LoVo (cell line): ENCODE measurements at places on chromosomes 1 and 21.

- no peak for DNase-seq
Observed at GRCh38 chr1:173098117-173098516, 47.4 kb upstream of the TNFSF18 start.

GRCh38 chr1:106995970-106996369 is 60.5 kb upstream of the PRMT6 start:
- DNase-seq: no peak

GRCh38 chr1:45246760-45247159 is 40.4 kb upstream of the ZSWIM5 start:
- DNase-seq: peak; percentile 71

DNA sequence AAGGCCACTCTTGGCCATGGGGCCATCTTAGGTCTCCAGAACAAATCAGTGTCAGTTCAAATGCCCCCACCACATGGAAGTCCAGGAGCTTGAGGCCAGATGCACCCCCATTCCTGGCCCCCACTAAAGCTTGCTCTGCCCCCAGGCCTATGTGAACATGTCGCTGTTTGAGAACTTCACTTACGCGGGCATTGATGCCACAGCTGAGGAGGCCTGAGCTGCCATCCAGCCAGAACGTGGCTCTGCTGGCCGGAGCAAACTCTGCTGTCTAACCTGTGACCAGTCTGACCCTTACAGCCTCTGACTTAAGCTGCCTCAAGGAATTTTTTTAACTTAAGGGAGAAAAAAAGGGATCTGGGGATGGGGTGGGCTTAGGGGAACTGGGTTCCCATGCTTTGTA is 15.1 kb upstream of the MPL start:
- DNase-seq: no peak

DNA sequence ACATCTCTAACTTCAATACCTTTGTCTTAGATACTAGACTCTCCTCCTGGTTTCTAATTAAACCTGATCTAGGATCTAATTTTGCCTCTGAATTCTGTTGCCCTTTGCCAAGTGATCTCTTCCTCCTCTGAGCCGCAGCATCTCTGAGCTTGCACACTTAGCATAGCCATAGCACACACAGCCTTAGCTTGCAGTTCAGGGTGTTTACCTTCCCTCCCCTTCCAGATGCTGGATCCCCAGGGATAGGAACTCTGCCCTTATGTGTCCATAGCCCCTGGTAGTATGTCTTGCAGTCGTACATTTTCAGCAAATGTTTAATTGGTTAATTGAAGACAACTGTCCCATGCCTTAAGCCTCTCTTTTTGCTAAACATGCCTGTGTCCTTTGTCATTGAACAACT is 30.3 kb downstream of the SELL start:
- DNase-seq: no peak

DNA sequence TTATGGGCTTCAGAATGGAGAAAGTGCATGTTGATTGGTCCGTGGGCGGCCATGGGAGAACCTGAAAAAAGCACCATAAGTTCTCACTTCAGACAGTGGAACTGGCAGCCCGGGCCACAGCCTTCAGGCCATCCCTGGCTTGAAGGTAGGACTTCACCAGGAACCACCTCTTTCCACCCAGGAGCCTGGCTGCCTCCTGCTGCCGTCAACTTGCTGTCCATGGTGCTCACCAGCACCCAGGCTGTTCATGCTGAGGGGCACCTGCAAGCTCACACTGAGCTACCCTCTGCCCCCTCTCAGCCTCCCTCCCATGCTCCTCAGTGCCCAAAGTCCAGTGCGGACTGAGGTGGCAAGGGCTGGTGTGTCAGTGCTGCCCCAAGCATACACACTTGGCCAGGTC is 12.9 kb upstream of the FNBP1L start:
- DNase-seq: no peak

DNA sequence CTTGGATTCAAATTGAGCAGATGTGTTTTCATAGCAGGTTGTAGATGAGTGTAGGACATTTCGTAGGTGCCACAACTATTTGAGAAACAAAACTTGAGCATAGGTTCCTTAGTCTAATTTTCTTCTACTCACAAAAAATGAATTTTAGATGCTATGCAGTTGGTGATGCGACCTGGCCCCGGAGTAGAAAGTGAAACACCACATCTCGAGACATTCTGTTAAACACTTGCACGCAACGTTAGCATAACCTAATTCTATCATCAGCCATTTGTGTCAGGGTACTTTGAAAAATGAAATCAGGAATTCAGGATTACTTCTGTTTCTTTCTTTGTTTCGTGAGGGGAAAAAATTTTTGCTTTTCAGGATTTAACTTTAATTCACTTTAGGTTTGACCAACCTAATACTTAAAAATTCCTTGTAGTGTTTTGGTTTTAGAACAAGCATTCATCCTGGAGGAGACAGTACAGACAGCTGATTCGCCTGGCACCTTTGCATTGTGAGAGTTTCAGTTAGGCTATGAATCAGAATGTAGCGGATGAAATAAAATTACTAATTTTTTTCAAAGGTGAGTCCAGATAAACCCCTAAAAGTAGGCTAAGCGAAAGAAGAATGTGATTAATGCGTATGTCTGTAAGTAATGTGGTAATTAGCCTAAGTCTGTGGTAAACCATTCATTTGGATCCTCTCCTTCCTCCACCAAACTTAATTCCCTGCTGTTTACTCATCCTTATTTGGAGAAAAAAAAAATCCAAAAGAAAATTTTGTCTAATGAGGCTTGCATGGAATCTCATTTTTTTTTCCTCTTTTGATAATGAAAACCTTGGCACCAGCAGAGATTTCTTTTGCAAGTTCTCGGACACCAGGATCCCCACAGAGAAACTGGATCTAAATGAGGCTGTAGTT is 44.9 kb downstream of the MAP3K21 start:
- no peak for DNase-seq

DNA sequence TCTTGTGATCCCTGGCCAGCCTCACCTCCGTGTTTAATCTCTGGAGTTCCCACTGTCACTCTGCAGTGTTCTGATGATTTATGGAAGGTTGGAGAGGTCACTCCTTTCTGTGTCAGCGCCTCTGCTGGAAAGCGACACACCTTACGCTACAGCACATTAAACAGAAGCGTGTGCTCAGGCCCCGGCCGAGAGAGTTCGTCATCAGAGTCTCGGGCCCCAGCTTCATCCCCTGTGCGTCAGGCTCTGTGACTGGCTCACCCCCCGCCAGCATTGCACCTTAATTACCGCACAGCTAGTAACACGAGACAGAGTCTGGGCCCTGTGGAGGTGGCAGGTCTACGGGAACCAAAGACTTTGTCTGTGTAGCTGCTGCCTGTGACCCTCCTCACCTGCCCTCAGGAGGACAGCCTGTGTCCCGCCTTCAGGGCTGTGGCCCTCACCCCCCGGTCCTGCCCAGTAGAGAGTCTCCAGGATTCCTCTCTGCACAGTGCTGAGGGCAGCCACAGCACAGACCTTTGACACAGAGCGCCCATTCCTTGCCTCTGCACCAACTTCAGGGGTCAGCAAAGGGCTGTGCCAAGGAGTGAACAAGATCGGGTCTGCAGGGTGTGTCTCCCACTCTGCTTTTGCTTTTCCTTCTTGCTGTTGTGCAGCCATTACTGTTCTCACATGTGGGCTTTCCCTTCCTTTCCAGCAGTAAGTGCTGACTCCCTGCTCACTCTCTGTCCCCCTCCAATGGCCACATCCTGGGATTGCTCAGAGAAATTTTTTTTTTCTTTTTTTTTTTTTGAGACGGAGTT is 157.6 kb downstream of the PGBD5 start:
- DNase-seq: peak; percentile 20

DNA sequence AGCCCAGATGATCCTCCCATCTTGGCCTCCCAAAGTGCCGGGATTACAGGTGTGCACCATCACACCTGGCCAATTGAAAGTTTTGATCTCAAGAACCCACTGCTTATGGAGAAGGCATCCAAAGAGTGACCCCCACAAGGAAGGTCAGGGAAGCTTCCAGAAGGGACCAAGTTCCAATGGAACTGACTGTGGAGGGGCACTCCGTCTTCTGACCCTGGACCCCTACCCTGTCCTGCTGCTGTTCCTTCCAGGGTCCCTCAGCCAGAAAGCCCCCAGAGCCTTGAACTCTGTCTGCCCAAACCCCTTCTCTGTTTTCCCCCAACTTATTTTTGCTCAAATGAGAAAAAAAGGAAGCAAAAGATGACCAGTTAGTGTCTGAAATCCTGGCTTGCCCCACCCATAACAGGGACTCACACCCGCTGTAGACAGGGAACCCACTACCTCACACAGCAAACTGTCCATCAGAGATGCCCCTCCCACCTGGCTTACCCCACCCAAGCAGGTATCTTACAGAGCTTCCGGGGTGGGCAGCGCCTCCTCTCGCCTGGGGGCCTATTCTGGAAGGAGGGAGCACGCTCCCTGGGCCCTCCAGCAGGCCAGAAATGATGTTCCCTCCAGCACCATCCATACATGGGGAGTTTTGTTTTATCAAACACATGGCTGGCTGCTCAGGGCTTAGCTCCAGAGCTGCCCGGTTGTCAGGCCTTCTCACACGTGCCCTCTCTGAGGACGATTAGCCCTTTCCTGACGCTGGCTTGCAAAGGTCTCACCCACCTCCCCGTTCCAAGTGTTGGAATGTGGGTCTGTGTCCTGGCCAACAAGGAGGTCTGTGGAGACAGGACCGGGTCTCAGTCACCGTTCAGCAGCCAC is 3.1 kb upstream of the WNT3A start:
- no peak for DNase-seq

GRCh38 chr1:59285691-59286090 is 11.2 kb upstream of the FGGY start:
- DNase-seq: no peak

- DNase-seq: no peak
Observed at GRCh38 chr1:201230676-201231075, 40.1 kb downstream of the IGFN1 start.

GRCh38 chr1:35674111-35674510 is 32.8 kb upstream of the PSMB2 start:
- DNase-seq: no peak

DNA sequence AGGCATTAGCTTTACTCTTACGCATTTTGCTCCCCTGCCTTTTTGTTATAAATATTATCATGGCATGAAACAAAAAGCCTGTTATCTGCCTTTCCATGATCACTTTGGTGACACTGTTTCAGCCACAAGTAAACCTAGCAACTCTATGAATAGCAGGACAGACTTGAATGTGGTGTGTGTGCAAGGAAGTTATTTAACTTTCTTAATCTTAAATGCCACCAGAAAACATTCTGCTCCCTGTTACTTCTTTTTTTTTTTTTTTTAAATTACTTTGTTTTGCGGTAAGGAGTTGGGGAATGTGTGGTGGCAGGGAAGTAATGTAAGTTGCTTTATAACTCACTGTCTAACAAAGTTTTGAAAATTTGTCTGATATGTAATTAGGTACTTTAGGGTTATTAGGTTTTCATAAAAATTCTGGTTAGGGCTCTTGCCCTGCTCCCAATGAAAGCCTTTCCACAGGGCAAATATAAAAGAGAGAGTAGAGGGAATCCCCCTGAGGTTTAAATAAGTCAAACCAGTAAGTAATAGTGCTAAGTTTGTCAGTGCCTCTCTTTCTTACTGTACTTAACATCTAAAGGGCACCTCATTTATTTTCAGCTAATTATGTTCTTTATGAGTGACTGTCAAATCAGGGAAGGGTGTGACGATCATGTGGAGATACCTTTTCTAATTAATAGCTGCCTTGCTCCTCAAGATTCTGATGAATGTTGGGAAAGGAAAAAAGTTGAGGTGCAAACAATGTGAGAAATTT is 39.5 kb downstream of the RASAL2 start:
- DNase-seq: no peak

DNA sequence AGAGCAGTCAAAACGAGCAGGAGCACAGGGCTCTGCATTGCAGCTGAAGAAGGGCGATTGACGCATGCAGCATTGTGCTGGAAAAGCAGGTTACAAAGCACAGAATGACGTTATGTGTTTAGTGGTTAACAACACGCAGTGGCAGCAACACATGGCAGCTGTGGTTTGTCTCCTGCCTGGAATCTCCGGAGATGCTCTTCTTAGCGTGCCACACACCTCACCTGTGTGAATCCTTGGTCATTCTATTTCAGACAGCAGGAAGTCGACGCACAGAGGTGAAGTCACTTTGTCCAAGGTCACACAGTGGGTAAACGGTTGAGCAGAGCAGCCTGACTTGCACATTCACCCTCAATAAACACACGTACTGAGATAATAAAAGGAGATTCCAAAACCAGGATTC is 14.7 kb downstream of the OBSCN start:
- DNase-seq: no peak

DNA sequence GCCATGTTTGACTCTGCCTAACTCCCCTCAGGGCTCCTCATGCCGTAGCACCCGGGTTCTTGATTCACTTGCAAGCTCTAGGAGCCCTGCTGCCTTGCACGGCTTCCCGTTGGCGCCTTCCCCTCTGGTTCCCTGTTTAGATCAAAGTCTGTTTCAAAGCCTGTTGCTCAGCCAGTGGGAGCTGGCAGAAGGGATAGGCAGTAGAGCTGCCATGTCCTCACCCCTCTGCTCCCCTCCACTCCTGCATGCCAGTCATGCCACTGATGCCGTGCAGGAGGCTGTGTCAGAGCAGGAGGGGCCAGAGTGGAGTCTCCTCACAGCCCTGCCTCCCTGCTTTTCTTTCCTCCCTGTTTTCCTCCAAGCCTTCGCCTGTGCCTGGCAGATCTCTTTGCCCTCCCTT is 26.5 kb downstream of the HMGCS2 start:
- no peak for DNase-seq

GRCh38 chr21:41583274-41583790 is 75.4 kb upstream of the TMPRSS2 start:
- peak; percentile 49 for DNase-seq

DNA sequence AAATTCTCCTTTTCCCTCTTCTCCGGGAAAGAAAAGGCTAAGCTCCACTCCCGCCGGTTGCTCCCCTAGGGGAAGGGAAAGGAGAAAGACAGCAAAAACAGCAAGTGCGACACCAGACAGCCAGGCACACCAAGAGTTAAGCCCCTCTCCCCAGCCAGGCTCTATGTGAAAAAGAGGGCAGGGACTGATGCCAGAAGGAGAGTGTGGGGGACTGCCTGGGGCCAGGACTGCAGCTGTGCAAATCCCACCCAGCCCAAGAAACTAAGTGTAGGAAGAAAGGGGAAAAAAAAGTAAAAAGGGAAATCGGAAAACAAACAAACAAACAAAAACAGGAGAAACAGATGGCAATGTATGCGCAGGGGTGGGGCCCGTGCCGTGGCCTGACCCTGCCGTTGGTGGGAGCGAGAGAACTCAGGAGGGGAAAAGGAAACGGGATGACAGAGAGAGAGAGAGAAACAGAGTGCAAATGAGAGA is 27.7 kb upstream of the FMO1 start:
- no peak for DNase-seq

DNA sequence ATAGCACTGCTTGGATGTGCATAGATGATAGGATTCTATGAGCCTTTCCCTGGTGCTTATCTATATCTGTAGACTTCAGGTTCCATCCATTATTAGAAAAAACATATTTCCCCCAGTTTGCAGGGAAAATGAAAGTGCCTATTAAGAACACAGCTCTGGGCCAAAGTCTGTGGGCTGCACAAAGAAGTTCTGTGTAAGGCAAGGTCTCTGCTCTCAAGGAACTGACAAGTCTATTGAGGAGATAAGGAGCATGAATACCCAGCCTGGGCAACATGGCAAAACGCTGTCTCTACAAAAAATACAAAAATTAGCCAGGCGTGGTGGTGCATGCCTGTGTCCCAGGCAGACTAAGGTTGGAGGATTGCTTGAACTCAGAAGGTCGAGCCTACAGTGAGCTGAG is 22.3 kb upstream of the SDE2 start:
- DNase-seq: no peak

- DNase-seq: no peak
Observed at GRCh38 chr1:227776331-227776771, 39.1 kb upstream of the PRSS38 start.
